Hepatic stellate cell (primary cell): ENCODE measurements at places on chromosomes 4 and X.

DNA sequence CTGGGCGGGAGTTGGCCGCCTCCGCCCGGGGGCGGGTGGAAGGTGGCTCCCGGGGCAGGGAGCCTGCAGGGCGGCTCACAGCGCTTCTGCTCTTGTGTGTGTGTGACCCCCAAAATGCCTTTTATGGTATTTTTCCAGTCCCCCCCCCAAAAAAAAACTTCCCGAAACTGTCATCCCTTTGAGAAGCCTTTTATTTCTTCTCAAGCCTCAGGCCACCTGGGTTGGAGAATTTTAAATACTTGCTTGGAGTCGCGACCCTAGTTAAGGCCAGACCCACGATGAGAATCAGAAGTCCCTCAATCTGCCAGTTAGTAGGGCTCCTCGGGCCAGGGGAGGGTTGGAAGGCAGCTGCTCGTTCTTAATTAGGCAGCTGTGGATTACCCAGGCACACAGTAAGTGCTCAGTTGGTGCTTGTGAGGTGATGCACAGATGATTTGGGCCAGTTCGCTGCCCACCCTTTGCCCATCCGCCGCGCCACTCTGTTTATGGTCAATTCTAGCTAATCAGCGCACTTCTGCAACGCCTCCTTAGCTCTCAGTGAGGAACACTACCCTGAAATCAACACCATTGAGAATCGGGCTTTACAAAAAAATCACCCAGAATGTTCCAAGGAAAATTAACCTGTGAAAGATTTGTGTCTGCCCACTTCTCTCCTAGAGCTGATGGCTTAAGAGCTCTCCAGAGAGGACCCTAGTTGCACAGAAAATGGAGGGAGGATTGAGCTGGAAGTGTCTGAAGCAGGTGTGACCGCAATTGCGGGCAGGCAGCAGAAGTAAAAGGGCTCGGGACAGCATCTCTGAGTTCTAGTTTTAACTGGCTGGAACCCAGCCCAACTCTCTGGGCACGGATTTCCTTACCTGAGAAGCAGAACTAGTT lies 648 bp upstream of the SCD5 start:
- DNase-seq: no peak

GRCh38 chr4:173370130-173370476 lies 651 bp upstream of the SAP30 start:
- peak; percentile 34 for DNase-seq

- no peak for DNase-seq
Observed at GRCh38 chrX:153772316-153773217, 8.3 kb upstream of the SRPK3 start.

DNA sequence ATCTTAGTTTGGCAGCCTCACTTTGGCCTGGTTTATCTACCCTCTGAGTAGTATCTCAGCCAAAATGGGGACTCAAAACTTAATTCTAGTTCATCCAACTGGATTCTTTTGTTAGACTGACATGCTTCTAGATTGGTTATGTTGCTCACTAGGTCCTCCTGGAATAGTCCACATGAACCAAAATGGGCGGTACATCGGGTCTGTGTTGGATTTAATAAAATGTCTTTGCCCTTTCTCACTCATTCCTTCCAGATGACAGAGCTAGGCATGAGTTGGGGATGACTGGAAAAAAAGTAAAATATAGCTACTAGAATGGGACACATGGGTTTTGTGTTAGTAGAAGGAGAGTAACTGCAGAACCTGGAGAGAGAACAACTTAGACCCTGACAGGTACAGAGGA lies 247.9 kb downstream of the CCSER1 start:
- peak; percentile 17 for DNase-seq

DNA sequence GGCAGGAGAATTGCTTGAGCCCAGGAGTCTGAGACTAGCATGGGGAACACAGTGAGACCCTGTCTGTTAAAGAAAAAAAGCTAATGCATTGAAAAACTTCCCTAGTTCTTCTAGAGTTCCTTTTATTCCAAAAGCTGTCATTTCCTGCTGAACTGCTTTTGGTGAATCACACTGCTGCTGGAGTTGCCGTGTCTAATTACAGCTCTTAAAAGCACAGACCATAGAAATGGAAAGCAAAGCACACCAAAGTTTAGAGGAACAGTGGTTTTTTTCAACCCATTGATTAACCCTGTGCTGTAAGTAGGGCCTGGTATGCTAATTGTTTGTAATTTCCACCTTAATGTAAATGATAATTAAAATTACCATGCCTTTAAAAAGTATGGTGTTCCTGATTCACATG lies 52.4 kb downstream of the SEPTIN11 start:
- no peak for DNase-seq
